ENCODE measurements at places on chromosomes 5 and 9.

DNA sequence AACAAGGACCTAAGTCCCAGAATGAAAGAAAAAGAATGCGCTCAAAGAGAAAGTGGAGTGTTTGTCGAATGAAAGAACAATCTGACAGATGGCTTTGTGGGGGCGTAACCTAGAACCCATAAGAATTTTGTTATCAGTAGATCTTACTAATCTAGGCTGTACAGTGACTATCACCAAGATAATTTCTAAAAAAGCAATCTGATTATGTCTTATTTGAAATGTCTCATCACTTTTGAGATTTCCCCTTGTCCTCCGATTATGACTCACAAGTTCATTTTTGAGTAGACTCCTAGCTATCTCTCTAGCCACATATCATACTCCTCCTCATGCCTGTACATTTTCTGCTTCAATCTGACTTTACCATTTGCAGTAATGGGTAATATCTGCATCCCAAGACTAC is 135.6 kb upstream of the SMARCA2 start:
- DNase-seq, result no peak

DNA sequence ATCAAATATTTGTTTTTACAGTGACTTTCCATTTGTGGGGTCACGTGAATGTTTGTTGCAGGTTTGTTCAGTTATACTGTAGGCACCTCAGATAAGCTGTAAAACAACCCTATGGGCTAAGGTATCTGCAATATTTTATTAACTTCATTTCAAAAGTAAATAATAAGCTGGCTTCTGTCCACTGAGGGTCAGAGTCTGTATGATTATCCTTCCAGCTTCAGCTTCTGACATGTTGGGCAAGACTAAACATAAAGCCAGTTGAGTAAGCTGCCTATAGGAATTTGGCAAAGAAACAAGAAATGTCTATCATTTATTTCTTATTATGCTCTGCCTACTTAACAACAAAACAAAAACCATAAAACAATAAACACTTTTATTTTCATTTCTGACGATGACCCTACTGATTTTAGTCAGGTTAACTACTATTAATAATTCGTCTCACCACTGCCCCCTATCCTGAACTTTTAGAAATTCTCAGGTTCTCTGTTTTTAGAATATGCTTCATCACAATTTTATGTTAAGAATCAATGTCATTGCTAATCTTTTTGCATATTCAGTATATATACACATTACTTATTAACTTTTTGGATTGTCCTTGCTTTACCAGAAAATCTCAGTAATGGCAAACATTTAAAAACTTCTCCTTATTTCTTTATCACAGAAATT is 413.6 kb upstream of the ADAMTSL1 start:
- no peak for DNase-seq

GRCh38 chr5:154002511-154003020 is 36.1 kb downstream of the FAM114A2 start:
- DNase-seq, result no peak

DNA sequence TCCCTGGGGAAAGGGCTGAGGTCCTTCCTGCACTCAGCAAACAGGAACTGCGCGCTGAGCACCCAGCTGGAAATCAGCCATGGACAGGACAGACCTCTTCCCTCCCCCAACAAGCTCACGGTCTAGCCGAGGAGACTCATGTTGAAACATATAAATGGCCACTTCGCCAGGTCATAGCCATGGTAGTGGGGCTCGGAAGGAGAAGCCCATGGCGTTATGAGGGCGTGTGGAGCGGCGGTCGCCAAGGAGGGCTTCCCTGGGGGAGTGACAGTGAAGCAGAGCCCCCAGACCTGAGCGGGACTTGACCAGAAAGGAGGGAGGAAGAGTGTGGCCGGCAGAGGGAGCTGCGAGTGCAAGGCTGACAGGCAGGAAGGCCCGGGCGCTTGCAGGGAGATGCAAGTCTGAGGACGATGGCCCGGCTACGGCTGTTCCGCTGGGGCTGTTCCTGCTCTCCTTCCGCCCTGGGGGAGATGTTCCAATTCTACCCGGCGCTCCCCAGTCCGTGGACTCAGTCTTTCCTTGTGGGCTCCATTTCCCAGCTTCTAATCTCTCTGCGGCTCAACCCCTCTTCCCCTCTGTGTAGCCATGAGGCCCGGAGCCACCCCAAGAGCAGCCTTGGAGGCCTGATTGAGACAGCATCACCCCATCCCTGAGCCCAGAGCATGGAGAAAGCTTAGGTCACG is 43.9 kb upstream of the PRRC2B start:
- peak; percentile 87 for DNase-seq

DNA sequence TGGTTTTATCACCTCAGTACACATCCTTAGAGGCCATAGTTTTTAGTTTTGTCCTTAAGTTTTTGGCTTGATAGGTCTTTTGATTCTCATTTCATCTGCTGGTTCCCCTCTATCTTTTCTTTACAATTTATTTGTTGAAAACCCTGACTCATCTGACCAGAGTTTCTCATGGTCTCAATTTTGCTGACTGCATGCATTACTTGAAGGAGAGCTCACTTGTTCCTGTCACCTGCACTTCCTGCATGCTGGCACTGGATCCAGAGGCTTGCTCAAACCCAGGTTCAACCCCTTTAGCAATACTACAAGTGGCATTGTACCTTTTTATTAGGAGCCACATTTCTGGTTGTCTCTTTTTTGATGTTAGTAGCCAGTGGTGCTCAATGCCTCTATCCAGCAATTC is 26.7 kb downstream of the FBXO10 start:
- DNase-seq, result no peak

GRCh38 chr9:6382681-6383080 is 30.3 kb upstream of the UHRF2 start:
- no peak for DNase-seq

GRCh38 chr5:59079622-59080620 is 497.0 kb downstream of the RAB3C start:
- no peak for DNase-seq

- no peak for DNase-seq
These were observed 1.3 kb downstream of the RASA1 start for GRCh38 chr5:87268970-87269377.

DNA sequence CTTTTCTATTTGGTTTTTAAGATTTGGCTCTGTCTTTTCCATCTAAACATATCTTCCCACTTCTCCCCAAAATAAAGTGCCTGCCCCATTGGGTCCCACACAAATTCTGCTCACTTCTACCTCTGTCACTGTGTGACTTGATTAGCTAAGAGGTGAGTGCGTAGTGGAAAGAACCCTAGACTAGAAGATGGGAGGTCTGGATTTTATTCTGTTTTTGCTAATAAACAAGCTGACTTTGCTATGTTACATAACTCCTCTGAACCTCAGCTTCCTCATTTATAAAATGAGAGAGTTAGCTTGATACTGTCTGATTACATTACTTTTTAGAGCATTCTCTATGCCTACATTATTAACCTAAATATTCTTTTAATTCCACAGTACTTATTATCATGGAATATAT is 51.3 kb upstream of the PTGER4 start:
- no peak for DNase-seq

DNA sequence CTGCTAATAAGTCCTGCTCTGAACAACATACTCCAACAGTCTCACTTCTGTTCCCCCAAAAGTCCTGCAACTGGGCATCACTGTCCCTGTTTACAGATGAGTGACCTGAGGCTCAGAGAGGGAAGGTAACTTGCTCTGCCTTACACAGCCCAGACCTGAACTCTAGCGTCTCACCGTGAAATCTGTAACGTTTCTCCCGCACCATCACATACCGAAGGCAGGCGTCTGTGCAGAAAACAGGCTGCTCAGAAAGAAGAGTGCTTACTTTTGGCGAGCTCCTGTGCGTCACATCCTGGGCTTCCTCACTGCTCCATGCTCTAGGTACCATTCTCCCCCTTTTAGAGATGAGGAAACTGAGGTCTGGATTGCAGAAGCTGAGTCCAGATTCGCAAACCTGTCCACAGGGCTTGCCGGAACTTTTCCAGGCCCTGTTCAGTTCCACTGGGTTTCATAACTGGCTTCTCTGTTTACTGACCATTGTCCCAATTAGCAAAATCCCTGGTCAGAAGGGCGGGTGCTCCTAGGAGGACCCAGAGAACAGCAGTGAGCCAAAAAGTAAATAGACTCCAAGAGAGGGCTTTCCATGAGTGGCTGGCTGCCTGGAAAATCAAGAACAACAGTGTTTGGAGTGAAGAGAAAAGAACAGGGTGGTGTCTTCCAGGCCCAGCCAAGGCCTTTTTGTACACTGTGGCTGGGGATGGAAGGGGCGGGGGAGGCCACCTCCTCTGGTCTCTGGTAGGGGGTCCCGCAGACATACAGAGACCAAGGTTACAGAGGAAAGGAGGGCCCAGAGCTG is 27.1 kb downstream of the GSN start:
- no peak for DNase-seq

DNA sequence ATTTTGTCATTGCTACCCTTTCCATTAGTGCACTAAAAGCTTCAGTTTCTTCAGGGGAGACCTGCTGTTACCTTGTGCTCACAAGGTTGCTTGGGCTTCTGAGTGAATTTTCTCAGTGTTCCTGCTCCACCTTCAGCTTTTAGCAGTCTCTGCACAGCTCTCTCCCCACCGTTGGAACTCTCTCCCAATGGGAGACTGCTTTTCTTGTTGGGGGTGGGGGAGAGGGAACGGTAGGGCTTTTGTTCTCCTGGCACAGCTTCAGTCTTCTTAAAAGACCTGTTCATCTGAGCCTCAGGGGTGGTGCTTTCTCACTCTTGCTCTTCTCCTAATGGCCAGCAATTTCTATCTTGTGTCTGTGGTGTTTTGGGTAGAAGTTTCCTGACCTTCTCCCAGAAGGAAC is 915.7 kb downstream of the EFNA5 start:
- no peak for DNase-seq

- DNase-seq, result no peak
These were observed 54.7 kb downstream of the SEMA4D start for GRCh38 chr9:89442981-89443814.

- no peak for DNase-seq
These were observed 54.1 kb downstream of the FAT2 start for GRCh38 chr5:151537044-151537443.

DNA sequence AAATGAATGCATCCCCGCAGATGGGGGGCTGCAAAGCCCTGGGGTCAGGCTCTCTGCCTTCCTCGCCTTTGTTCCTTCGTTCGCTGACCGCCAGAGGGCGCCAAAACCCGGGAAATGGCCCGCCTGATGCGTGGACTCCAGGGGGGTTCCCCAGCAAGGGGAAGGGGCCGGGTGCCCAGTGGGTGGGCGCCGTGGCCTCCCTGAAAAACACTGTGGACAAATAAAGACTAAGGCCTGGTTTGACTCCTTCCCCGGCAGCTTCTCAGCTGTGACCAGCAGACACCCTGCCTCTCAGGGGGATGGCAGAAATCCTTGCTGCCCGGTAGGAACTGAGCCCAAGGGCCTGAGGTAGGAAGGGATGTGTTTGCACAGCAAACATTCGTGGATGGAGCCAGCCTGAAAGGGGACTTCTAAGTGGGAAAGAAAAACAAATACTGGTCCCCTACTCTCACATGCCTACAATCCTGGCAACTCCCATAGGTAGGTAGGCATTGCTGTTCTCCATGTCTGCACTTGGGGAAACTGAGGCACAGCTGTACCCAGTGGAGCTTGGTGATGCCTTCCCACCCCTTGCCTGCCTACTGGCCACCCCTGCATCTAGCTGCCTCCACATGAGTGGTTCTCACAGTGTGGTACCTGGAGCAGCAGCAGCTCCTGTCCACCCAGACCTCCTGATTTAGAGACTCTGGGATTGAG is 57.7 kb downstream of the DUSP1 start:
- peak; percentile 54 for DNase-seq

DNA sequence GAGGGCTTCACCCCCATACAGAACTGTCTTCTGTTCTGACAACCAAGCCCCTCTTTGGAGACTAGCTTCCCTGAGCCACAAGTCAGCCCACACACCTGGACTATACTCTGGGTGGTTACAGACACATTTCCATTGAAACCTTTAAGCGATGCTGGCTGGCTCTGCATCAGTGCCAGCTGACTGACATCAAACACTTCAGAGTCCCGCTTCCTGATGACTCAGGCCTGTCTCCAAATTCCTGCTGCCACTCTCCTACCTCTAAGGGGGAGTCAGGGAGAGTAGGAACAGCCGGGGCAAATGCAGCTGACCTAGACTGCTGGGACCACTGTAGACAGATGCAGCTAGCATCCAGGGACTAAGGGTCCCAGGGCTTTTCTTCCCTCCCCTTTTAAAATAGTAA is 59.4 kb downstream of the SIL1 start:
- no peak for DNase-seq

GRCh38 chr9:17349831-17350230 is 215.0 kb downstream of the CNTLN start:
- no peak for DNase-seq

GRCh38 chr5:163578652-163579051 is 73.2 kb downstream of the MAT2B start:
- DNase-seq, result no peak

- no peak for DNase-seq
These were observed 70.1 kb upstream of the CNOT6 start for GRCh38 chr5:180424094-180424493.

GRCh38 chr5:113381791-113382190 is 53.0 kb downstream of the TSSK1B start:
- no peak for DNase-seq

GRCh38 chr5:165296401-165297130 is 1791.1 kb downstream of the MAT2B start:
- no peak for DNase-seq

DNA sequence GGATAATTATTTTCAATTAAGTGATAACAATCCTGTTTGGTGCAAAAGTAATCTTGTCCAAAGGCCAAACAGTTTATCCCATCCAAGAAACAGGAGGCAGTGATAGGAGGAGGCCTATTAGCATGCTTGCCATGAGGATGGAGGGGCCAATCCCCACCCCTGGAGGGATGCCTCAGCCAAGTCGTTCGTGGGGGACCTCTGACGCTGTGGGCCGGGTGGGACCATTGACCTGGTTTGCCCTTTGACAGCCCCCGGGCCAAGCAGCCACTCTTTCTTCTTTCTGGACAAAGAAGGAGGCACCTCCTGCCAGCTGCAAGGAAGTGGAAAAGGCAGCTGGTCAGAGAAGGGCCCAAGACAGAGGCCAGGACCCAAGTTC is 39.5 kb upstream of the GRHPR start:
- DNase-seq, result peak; percentile 56
